ENCODE measurements at places on chromosomes 1 and 21. TPM values are rescaled to one million over a fixed set of nuclear protein-coding genes. Genes with fewer than 3 reads are reported as not detected.

GRCh38 chr21:41482980-41483379 is 25.0 kb downstream of the TMPRSS2 start:
- H3K4me1 ChIP-seq, result peaks cover 16% of the 10 kb centered on the region
- peak overlapping the region; percentile 21 for H3K4me3 ChIP-seq
- H3K36me3 ChIP-seq, result no peaks in the 10 kb centered on the region
- no peak for DNase-seq

KIAA1614 gene
- 0.08 TPM for total RNA-seq

PPFIA4 gene
- total RNA-seq, result 0.81 TPM

DNA sequence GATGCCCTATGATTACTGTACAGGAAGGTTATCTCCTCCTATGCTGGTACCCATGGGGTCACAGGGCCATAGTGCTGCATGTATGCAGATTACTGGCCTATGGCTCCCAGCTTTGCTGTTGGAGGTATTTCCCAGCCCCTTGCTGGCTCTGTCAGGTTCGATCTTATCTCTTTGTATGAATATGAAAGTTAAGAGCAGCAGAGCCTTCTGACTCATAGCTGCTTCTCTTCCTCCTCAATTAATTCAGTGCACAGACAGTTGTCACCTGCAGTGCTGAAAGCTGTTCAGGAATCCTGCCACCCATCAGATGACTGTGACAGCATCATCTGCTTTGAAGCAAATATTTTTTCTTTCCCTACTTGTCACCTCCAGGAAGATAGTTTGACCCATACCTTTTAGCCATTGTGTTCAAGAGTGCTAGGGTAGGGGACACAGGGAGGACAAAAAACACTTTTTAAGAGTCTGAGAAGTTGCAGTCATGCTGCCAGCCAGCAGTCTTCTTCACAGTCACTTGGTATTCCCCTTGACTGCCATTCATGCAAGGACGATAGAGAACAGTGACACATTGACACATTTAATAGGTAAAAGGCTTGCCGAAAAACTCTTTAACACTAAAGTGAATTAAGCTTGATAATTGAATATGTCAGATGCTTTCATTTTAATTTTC is 73.1 kb downstream of the KIF1B start:
- no peaks in the 10 kb centered on the region for H3K4me1 ChIP-seq
- DNase-seq, result no peak
- no peak overlapping the region for H3K27ac ChIP-seq
- no peak overlapping the region for H3K4me3 ChIP-seq
- H3K27me3 ChIP-seq, result no peaks in the 10 kb centered on the region

GSTM1 gene
- 34.5 TPM for total RNA-seq

DNA sequence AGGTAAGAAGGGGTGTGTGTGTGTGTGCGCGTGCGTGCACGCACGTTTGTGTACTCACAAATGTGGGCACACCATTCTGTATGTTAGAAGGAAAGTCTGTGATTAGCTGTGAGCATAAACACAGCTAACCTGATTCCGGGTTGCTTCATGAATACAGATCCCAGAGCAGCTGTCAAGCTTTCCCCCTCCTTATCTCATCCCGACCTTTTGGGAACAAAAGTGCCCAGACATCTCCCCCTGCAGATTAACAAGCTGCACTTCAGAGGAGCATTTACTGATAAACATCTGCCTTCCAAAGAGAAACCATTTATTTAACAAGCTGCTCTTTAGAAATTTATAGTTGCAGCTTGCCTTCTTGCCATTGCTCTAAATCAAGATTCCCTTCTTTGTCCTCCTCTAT is 97.0 kb downstream of the MT1HL1 start:
- no peaks in the 10 kb centered on the region for H3K4me1 ChIP-seq
- no peak for DNase-seq
- no peak overlapping the region for H3K4me3 ChIP-seq
- no peak overlapping the region for H3K27ac ChIP-seq
- H3K27me3 ChIP-seq, result no peaks in the 10 kb centered on the region

- peaks cover 11% of the 10 kb centered on the region for H3K27me3 ChIP-seq
- H3K4me3 ChIP-seq, result no peak overlapping the region
These were observed 29.3 kb upstream of the FAM89A start for GRCh38 chr1:231069333-231069732.

DNA sequence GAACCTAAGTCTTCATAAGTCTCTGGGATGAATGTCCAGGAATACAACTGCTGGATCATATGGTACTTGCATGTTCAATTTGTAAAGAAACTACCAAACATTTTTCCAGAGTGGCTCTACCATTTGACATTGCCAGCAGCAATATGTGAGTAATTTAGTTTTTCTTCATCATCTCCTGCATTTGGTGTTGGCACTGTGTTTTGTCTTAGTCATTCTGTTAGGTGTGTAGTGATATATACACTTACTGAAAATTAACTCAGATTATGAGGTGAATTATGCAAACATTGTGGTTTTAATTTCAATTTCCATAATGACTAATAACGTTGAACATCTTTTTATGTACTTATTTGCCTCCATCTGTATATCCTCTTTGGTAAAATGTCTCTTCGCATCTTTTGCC is 138.7 kb downstream of the LRRC40 start:
- no peak for DNase-seq
- H3K4me1 ChIP-seq, result no peaks in the 10 kb centered on the region
- no peaks in the 10 kb centered on the region for H3K27me3 ChIP-seq
- H3K4me3 ChIP-seq, result no peak overlapping the region
- no peaks in the 10 kb centered on the region for H3K36me3 ChIP-seq

DNA sequence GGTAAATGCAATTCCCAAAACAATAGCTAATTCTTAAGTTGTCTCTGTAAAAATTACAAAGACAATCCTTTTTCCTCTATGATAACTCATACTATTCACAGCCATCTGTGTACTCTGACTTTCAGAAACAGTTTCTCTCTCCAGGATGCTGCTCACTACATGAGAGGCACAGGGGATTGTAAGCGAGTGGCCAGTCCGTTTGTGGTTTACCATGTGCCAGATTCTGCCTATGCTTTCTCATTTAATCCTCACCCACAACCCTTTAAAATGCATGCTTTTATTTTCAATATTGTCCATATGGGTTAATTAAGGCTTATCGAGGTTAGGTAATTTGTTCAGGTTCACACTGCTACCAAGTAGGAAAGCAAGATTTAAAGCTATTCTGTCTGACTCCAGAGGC is 23.0 kb downstream of the RGS1 start:
- no peak for DNase-seq
- H3K36me3 ChIP-seq, result peaks cover 3% of the 10 kb centered on the region
- peaks cover 16% of the 10 kb centered on the region for H3K4me1 ChIP-seq
- no peak overlapping the region for H3K27ac ChIP-seq
- H3K4me3 ChIP-seq, result no peak overlapping the region

SERTAD4 gene
- total RNA-seq, result not detected

GUCA2B gene
- not detected for total RNA-seq

- no peak overlapping the region for H3K27ac ChIP-seq
- peaks cover 6% of the 10 kb centered on the region for H3K4me1 ChIP-seq
- no peak for DNase-seq
- H3K4me3 ChIP-seq, result no peak overlapping the region
- no peaks in the 10 kb centered on the region for H3K27me3 ChIP-seq
These were observed 215.0 kb downstream of the DAB1 start for GRCh38 chr1:57208741-57209302.

DNA sequence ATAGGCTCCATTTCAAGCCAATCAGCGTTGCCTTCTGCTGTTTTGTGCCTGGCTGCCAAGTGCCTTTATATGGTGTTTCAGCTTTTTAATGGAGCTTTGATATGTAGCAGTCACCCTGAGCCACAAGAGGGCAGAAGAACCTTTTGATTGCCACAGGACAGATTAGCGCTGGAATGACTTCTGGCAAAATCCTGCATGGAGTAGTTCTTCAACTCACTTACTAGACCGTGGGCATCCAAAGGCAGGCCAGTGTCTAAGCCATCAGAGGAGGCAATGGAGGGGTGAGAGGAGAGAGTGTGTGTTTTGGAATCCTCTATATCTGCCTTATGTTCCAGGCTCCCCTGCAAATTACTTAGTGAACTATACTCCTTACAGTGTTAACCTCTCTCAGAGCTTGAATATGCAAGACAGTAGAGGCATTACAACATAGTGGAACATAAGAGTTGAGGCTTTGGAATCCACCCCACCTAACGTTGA is 56.2 kb downstream of the ST3GAL3 start:
- H3K4me3 ChIP-seq, result no peak overlapping the region
- no peak overlapping the region for H3K27ac ChIP-seq
- H3K4me1 ChIP-seq, result peaks cover 8% of the 10 kb centered on the region
- H3K27me3 ChIP-seq, result no peaks in the 10 kb centered on the region
- H3K36me3 ChIP-seq, result no peaks in the 10 kb centered on the region

NHLH1 gene
- 0.17 TPM for total RNA-seq

- no peak overlapping the region for H3K4me3 ChIP-seq
- H3K36me3 ChIP-seq, result no peaks in the 10 kb centered on the region
- DNase-seq, result no peak
- H3K27ac ChIP-seq, result no peak overlapping the region
- no peaks in the 10 kb centered on the region for H3K4me1 ChIP-seq
- H3K27me3 ChIP-seq, result no peaks in the 10 kb centered on the region
These were observed 278.3 kb downstream of the KCTD3 start for GRCh38 chr1:215845234-215845891.

DNA sequence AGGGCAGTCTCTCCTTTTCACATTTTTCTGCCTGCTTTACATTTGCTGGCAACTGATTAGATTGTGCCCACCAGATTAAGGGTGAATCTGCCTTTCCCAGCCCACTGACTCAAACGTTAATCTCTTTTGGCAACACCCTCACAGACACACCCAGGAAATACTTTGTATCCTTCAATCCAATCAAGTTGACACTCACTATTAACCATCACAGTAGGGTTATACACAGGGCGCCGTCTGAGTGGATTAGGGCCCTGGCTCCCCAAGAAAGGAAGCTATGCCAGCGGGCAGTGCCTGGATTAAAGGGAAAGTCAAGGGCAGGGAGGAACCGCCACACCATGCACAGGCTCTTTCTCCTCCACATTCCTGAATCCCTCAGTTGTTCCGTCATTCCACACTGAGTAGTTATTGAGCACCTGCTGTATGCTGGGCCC is 56.2 kb downstream of the EVA1C start:
- peak overlapping the region; percentile 61 for H3K27ac ChIP-seq
- no peak for DNase-seq
- peaks cover 7% of the 10 kb centered on the region for H3K4me1 ChIP-seq
- H3K4me3 ChIP-seq, result no peak overlapping the region

DNA sequence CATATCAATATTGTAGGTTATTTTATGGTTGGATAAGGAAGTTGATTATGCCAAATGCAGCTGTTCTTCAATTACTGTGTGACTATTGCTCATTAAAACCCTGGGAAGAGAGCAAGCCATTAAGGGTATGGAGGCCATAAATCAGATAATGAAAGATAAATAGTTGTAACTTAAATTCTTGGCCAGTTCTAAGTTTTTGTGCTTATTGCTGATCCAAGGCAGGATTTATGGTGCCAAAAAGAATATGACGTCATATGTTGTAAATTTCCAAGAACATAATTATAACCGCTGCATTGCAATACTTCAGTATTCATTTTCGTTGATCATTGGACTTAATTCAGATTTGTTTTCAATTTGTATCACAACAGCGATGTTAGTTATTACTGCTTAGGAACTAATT is 211.6 kb downstream of the LRRC40 start:
- no peaks in the 10 kb centered on the region for H3K36me3 ChIP-seq
- no peak overlapping the region for H3K27ac ChIP-seq
- H3K4me1 ChIP-seq, result no peaks in the 10 kb centered on the region
- no peaks in the 10 kb centered on the region for H3K27me3 ChIP-seq

All from T-helper 17 cell (primary cell).